T-cell (primary cell): ENCODE measurements at places on chromosomes 3 and 15.

GRCh38 chr3:192957441-192958021, 39.9 kb upstream of the MB21D2 start:
- no peak for DNase-seq

DNA sequence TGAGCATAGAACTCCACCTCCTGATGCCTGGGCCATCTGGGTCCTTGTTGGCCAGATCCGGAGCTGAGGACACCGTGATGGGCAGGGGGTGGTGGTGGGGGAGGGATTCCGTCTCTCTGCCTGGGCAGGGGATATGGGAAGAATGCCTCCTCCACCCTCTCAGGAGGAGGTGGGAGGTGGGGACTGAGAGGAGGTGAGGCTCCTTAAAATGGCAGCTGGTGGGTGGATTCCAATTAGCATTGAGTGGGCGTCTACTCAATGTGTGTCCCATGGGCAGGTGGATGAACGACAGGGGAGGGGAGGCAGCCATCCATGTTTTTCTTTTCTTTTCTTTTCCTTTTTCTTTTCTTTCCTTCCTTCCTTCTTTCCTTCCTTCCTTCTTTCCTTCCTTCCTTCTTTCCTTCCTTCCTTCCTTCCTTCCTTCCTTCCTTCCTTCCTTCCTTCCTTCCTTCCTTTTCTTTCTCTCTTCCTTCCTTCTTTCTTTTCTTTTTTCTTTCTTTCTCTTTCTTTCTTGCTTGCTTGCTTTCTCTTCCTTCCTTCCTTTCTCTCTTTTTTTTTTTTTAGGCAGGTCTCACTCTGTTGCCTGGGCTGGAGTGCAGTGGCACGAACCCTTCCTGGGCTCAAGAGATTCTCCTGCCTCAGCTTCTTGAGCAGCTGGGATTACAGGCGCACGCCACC, 5.0 kb downstream of the SLC28A1 start:
- DNase-seq = no peak

DNA sequence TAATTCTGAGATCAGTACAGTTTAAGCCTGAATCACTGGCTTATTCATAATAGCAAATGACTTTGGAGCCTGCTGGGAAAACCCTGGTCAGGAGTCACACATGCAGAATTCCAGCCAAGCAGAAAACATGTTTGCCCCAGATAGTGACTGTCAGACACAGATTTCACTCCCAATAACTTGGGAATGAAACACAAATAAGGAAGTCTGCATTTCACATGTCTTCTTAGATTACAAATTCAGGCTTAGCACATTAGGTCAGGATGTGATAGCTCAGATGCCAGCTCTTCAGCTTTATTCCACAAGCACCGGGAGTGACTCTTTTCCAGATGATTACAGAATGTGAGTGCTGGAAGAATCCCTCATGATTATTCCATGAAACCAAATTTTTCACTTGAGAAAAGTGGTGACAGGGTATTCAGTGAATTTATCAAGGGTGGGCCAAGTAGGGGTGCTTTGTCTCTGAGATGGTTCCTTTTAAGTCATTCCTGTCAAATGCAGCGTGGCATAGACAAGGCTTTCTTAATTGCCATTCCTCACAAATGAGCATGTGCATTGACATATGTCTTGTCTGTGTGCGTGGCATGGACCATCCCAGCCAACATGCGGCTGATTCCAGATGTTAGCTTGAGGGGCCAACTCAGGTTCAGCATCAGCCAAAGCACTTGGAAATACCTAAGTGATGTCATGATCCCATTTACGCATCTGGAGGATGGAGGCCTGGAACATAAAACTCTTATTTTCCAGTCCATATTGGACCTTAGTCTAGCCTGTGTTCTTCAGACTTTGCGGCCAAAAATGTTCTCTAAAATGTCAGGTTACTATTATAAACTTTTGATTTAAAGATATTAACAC, 191.0 kb downstream of the EPHB1 start:
- DNase-seq = no peak

- DNase-seq = no peak
Measured at GRCh38 chr3:30282154-30282696, 324.2 kb upstream of the TGFBR2 start.

DNA sequence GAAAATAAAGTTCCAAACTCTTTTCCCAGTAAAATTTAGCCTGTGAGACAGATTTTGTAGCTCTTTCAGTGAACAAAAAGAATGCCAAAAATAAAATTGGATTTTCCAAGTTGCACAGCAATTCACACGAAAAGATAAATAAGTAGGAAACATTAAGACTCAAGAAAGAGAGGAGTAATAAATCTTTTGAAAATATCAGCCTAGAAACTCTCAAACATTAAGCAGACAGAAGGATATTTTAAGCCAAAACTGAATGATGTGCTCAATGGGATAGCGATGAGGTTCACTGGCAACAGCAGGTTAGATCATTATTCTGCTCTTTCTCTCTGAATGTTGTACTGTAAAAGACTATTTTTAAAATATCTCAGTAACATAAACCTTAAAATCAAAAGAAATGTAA, 115.0 kb downstream of the STAG1 start:
- no peak for DNase-seq

GRCh38 chr15:96070636-96071035, 259.9 kb upstream of the NR2F2 start:
- no peak for DNase-seq

DNA sequence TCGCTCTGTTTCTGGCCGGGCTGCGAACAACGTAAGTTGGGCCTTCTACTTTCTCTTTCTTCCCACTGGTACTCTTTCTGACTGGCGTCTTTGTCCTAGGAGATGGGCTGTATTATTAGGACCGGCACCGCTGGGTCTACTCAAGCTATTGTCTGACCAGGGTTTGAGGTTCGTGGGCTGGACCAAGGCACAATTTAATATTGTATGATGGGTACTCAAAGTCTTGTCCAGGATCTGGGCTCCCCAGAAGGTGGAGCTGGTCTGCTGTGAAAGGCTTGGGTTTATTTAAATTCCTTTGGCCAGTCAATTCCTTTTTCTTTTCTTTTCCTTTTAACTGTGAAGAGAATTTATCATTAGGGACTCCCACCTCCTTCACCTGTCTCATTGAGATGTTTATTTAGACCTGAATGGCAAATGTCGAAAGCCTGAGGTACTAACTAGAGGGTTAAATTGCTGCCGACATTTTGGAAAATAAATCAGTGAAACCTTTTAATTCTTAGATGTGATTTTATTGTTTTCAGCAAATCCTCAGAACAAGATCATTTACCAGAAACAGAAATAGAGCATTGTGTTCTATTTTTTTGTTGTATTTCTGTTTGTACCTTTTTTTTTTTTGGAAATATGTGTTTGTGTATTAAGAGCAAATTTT, 410 bp downstream of the LRRC49 start:
- DNase-seq = no peak

DNA sequence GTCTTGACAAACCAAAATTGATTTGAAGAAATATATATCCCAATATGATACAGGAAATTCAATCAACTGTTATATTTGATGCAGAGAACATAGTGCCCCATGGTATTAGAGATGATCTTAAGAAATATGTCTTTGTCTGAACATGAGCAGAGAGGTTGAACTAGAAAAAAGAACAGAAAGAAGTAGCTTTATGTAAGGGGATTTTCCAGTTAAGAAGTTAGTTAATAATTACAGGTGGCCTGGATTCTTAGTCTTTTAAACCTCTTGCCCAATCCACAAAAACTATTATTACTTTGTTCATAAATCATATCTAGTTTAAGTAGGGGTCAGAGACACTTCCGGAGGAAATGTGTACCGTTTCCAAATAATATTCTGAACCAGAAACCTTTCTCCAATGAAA, 1186.7 kb upstream of the EPHA6 start:
- no peak for DNase-seq

- no peak for DNase-seq
Measured at GRCh38 chr3:39135170-39135805, 18.1 kb downstream of the CSRNP1 start.

- no peak for DNase-seq
Measured at GRCh38 chr3:9916346-9916733, 558 bp upstream of the IL17RC start.

DNA sequence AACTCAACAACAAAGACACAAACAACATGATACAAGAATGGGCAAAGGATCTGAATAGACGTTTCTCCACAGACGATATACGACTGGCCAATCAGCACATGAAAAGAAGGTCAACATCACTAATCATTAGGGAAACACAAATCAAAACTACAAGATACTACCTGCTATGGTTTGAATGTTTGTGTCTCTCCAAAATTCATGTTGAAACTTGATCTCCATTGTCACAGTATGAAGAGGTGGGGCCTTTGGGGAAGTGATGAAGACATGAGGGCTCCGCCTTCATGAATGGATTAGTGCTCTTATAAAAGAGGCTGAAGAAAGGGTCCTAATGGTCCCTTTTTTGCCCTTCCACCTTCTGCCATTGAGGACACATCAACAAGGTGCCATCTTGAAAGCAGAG, 32.3 kb downstream of the ACAP2 start:
- no peak for DNase-seq

GRCh38 chr3:14605067-14605466, 46.5 kb upstream of the CCDC174 start:
- DNase-seq = no peak

- no peak for DNase-seq
Measured at GRCh38 chr15:38225381-38225780, 27.3 kb upstream of the SPRED1 start.

GRCh38 chr15:27527490-27528067, 556.6 kb downstream of the GABRG3 start:
- DNase-seq = no peak

DNA sequence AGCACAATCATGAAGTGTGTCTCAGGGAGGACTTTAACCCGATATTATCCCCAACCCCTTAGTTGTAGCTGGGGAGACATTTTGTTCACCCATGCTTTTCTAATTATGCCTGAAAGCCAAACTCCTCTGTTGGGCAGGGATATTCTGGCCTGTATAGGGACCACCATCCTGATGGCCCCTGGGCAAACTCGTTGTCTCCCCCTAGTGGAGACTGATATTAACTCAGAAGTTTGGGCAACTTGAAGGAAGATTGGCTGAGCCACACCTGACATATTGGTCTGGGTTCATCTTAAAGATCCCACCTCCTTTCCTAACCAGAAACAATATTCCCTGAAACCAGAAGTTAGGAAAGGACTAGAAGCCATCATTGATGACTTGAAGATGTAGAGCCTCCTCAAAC, 42.3 kb downstream of the TM4SF18 start:
- no peak for DNase-seq

GRCh38 chr15:51726302-51727073, 11.0 kb downstream of the LYSMD2 start:
- DNase-seq = no peak

DNA sequence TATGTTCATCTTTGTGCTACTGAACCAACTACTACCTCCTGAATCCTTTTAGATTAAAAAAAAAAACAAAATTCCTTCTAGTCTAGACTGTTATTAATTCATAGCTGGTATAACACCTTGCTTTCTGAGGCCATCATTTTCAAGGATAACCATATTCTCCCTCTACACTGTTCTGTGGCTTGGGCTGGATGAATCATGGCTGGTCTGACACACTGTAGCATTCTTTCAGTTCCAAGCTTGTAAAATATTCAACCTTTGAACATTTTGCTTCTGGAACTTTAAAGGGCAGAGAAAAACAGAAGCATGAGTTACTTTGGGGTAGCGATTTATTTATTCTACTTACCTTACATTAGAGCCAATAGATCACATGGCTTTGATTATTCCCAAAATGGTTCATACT, 7.6 kb downstream of the HSPBAP1 start:
- no peak for DNase-seq

DNA sequence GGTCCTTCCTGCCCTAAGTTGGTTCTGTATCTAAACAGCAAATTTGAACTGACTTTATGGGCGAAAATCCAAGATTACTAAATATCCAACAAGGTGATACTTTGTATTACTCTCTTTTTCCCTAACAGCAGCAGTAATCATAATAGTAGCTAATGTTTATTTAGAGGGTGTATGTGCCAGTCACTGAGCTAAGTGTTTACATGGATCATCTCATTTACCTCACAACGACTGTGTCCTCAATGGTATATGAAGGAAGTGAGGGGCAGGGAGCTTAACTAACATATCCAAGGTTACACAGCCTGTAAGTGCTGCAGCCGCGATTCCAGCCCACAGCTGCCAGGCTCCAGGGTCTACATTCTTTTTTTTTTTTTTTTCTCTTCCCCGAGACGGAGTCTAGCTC, 10.3 kb upstream of the LRRC34 start:
- no peak for DNase-seq

- DNase-seq = no peak
Measured at GRCh38 chr15:60382773-60383674, 14.8 kb downstream of the ANXA2 start.

GRCh38 chr3:12312010-12312409, 23.1 kb downstream of the PPARG start:
- DNase-seq = no peak

DNA sequence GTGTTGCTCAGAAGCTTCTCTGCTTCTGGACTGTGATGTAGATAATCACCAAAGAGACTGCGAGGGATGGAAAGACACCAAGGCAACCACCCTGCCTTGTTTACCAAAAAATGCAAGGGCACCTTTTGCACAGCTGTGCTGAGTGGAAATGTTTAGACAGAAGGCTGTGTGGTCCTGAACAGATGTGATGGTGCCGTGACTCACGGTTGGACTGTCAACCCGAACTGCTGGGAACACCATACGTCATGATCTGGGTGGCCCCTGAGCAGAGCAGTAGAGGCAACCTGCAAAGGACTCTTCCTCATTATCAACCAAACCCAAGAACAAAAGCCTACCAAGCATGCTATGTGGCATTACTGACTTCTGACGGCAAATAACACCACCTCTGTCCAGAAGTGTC, 61.3 kb upstream of the LPP start:
- DNase-seq = no peak

- no peak for DNase-seq
Measured at GRCh38 chr3:139173372-139174108, 128.8 kb upstream of the PRR23C start.

- no peak for DNase-seq
Measured at GRCh38 chr15:41105348-41106334, 10.4 kb downstream of the INO80 start.

- no peak for DNase-seq
Measured at GRCh38 chr15:73313861-73314260, 54.9 kb downstream of the HCN4 start.

- DNase-seq = no peak
Measured at GRCh38 chr3:10665592-10665991, 150.4 kb upstream of the SLC6A11 start.

GRCh38 chr3:172694573-172695246, 16.2 kb downstream of the NCEH1 start:
- DNase-seq = no peak

- DNase-seq = no peak
Measured at GRCh38 chr3:3119393-3119851, 7.3 kb upstream of the TRNT1 start.
